ENCODE measurements at places on chromosomes 4 and X.
A peak's percentile ranks its signal among the peaks of the same experiment; 100 is the strongest.

- DNase-seq = peak; percentile 72
These were observed at the start of gene LDOC1 for GRCh38 chrX:141176586-141177451. TSS of gene LDOC1 (minus strand) at chrX:141177129. CDS start at chrX:141177021, 108 bp downstream.

GRCh38 chrX:100911731-100912130 is 17.0 kb downstream of the XKRX start:
- DNase-seq = no peak

DNA sequence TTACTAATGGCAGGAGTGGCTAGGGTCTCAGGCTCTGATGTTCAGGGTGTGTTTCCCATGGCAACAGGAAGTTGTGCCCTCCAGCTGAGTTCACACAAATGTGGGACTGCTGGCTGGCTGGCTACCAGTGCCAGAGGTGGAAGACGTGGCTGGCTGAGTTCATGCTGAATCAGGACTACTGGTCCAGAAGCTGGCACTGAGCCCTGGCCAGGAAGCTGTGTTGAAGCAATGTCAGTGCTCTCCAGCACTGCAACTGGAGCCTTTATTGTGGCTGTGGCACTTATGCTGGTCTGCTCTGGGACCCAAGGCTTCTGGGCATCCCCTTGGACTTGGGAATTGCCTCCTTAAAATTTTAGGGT is 42.0 kb upstream of the ZXDA start:
- DNase-seq = no peak

DNA sequence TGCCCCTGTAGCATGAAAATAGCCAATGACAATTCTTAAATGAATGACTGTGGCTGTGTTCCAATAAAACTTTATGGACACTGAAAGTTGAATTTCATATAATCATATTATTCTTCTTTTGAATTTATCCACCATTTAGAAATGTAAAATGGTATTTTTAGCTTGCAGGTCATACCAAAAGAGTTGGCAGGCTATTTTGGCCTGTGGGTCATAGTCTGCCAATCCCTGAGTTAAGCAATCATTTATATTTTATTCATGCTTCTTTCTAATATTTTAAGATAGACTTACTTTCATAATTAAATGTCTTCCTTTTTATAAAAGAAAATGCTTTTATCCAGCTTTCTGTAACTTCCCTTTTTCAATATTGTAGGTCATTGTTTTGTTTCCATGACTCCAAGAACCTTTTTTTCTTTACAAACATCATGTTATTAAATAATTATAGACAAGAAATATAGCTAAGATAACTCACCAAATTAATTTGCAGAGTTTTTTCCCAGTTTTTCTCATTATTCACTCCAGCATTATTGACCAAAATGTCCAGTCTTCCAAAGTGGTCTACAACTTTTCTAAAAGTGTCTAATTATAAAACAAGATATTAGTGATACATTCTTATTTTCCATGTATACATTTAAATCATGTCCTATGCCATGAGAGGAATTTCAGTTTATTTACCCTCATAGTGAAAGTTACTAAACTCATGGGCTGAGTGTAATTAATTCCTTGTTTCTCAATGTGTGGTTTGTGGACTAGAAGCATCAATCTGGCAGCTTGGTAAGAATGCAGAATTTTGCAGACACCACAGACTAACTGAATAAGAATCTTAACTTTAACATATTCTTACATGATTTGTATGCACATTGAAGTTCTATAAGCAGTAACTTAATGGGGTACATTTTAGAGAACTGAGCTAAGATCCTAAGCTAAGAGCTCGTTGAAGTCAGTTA is 4.5 kb downstream of the HPGD start:
- DNase-seq = no peak

DNA sequence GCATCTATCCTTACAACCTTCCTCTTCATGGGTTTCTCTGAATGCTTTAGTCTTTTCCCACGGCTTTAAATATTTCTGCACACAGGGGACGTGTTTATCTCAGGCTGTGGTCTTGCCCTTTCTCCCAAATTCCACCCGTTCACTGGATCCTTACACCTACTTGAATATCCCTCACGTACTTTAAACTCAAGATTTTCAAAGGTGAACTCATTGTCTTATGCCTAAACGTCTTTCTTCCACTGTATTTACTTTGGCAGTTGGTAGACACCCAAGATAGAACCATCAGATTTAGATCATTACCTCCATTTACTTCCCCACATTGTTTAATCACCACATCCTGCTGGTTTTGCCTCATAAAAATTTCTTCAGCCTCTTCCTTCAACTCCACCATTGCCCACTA is 269.2 kb downstream of the CBLL2 start:
- no peak for DNase-seq

DNA sequence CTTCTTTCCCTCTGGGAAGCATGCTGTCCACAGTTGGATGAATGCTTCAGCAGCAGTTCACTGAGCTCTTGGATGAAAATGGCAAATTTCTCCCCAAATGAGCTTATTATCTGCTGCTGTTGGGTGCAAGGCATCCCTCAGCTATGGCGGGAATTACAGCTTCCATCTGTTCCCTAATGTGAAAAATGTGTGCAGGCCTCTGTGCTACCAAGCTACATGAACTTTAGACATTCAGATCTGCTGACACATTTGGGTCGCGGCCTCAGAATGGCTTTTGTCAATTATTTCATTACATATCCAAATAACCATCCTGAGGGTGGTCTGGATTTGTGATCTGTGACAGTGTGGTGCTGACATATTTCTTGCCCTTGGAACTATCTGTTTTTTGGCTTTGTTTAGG is 119.5 kb upstream of the SCML1 start:
- DNase-seq = no peak

All from hippocampal formation (tissue), 2 donors.